ENCODE measurements at places on chromosomes 1 and 21.

DNA sequence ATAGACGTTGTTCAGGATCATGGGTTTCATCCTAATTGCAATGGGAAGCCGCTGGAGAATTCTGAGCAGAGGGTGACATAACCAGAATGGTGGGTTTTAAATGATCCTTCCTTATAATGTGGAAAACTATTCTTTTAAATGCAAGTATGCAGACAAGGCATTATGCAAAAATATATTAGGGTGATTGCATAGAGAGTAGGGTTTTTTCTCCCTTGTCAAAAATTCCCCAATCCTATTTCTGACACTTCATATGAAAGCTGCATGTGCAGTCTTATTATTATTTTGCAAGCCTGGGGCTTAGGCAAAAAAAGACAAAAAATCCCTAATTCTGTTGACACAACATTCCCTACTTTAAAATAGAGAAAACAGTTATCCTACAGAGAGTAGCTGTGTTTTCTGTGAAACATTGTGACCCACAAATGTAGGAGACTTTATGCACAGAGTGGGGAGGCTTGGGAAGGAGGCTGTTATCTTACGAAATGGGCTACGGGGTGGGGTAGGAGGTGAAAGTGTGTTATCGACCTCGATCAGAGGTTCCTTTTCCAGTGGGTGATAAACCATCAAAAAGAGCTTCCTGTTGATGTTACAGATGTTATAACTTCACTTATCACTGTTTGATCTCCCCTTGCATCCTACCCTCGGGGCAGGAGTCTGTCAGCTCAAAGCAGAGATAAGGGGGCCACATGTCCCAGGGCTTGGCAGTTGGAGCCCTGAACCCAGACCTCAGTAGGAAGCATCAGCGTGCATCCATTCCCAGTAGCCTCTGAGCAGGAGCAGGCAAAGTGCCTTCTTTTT is 27.2 kb downstream of the RHEX start:
- no peak for DNase-seq

DNA sequence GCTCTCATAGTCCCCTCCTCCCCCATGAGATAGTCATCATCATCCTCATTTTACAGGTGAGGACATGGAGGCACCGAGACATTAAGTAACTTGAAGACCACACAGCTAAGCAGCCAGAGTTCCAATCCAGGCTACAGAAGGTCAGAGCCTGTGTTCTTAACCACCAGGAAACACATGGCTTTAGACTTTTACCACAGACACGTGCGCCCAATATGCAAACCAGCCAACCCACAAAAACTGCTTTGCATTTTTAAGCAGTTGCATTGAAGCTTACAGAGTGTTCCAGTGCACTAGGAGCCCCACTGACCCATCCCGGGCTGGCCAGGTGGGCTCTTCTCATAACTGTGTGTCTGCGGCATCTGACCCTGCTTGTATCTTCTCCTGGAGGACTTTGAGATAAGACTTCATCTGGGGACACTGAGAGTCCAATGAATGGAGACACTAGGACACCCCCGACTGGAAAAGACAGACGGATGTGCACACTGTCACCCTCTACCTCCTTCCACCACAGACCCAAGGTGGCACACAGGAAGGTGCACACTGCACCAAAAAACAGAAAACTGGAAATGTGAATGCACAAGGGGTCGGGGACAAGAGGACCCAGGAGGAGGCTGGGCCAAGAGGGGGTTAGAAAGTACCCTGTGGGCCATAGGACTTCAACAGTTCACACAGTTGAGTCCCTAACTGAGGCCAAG is 56.4 kb downstream of the ETS2 start:
- DNase-seq = no peak

DNA sequence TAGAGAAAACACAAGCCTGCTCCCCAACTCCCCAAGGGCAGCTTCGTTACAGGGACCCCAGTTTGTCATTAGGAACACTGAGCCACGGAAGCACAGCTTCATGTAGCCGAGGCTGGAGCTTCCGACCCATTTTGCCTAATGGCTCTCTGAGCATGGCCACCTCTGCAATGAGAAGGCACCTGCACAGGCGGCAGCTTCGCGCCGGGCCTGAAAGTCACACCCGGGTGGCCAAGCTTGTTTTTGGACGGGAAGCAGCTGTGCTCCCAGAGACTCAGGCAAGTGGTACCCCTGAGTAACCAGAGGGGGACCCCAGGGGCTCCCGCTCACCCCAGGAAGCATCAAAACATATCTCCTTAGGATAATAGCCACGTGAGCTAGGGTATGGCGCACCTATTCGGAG is 80.9 kb downstream of the SLC66A1 start:
- no peak for DNase-seq

GRCh38 chr21:38804789-38805327 is 871 bp upstream of the ETS2 start:
- DNase-seq = peak; percentile 49

GRCh38 chr1:57882934-57883641 is 459.2 kb upstream of the DAB1 start:
- no peak for DNase-seq

DNA sequence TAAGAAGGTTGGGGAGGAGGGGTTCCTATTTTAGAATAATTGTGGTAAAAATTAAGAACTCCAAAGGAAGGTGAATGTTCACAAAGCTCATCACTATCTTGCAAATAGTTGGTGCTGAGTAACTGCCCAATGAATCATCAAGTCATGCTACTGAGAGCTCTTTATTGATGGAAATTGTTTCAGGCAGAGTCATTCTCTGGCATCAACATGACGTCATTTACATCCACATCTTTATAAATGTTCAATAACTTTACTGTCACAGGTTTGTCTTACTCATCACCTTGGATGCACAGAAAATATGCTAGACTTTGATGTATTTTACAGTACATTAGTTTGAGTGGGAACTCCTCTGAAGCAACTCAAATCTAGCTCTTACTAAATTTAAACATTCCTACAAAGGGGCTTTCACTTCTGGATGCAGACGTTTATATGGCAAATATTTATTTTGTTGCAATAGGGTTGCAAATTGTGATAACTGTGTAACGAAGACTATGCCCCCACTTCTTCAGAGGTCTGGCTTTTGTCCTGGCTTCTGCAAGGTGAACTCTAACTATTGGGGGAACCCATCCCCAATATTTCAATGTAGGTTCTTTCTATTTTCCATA is 273.7 kb upstream of the AJAP1 start:
- no peak for DNase-seq

DNA sequence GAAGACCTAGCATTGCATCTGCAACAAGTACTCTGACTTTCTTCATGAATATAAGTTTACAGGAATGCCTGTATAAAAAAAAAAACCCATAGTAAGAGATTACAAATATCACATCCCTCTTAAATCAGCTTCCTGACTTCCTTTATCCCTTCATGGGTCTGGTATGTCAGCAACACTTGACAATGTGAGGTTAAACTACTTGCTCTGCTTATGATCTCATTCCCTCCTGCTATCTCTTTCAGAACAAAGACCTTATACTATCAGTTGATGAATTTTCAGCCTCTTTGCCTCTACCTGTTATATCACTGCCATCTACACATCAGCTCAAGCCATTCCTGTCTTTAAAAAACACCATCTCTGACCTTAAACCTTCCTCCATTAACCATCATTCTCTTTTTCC is 130.9 kb upstream of the SAMSN1 start:
- DNase-seq = no peak
